CD4-positive, alpha-beta T cell treated with Interleukin-12 subunit alpha and Interleukin-12 subunit beta, for 1 hour (primary cell): ENCODE measurements at places on chromosomes 16 and 17.

DNA sequence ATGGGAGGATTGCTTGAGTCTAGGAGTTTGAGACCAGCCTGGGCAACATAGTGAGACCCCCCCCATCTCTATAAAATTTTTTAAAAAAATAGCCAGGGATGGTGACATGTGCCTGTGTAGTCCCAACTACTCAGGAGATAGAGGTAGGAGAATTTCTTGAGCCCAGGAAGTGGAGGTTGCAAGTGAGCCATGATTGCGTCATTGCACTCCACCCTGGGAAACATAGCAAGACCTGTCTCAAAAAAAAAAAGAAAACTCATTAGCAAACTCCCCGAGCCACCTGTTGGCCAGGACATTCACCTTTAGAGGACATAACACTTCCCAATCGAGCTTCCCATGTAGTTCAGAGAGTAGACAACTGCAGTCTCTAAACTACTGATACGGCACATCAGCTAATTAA is 274.2 kb downstream of the ABCC12 start:
- DNase-seq: no peak

DNA sequence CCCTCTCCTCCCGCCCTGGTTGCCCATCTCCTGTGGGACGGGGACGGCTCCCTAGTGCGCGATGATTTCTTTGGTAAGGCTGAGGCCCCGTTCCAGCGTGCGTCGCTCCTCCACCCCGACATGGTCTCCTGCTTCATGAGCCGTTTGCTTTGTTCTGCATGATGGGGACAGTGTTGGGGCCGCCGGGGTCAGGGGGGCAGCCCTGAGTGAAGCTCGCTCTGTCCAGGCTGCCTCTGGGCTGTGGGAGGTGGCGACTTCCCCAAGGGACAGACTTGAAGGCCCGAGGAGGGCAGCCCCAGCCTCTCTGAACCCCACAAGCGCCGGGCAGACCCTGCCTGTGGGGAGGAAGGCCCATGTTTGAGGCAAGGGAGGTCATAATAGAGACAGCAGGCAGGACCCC is 12.4 kb downstream of the NME3 start:
- no peak for DNase-seq

- peak; percentile 62 for DNase-seq
Observed at GRCh38 chr17:50114849-50115357, 15.1 kb downstream of the SAMD14 start.

- DNase-seq: peak; percentile 47
Observed at GRCh38 chr17:76383546-76384221, 725 bp upstream of the SPHK1 start.

GRCh38 chr17:1147664-1148063 is 32.1 kb downstream of the ABR start:
- DNase-seq: no peak

GRCh38 chr16:75732871-75733270 is 6.6 kb upstream of the CPHXL start:
- DNase-seq: no peak

DNA sequence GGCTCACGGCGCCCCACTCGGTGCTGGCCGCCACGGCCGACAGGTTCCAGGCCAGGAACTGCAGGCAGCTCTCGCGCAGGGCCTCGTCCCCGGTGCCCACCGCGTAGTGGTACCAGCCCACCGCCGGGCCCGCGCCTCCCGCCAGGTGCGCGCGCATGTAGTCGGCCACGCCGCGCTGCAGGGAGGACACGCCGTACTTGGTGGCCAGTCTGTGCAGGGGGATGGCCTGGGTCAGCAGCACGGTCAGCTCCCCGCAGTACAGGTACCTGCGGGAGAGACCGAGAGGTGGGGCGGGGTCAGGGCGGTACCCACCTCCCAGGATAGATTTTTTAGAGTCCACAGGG is 4.2 kb downstream of the BTBD17 start:
- no peak for DNase-seq

DNA sequence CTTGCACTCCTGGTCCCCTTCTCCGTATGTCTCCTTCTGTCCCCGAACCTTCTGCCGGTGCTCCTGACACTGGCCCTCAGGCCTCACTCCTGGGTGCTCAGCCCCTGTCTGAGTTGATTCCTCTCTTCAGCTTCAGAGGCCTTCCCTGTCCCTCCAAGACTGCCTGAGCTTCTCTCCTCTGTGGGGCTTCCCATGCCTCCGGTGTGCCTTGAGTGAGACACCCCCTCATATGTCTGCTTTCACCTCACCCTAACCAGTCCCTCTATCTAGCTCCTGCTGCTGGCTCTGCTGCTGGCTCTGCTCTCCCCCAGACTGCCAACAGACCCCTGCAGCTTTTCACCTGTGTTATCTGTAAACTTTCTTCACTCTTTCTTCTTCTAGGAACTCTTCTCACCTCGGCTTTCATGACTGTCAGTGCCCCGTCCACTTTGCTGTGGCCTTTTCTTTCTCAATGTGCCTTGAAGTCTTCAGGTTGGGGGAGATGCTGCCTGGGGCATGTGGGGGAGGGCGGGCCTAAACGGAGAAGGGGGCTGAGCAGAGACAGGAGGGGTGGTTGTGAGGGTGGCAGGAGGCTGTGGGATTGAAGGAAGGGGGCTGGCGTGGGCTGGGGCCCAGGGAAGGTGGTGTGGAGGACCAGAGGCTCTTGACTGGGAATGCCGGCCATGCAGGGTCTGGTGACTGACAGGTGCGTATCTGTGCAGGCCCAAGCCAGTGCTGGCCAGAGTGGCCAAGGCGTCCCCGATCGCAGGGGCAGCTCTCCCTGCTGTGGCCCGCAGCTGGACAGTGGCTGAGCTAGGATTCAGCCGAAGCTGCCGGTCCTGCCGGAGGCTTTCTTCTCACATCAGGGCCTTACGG is 81.3 kb downstream of the METRNL start:
- no peak for DNase-seq

GRCh38 chr17:49557312-49558024 is 18.2 kb upstream of the NXPH3 start:
- DNase-seq: peak; percentile 49

DNA sequence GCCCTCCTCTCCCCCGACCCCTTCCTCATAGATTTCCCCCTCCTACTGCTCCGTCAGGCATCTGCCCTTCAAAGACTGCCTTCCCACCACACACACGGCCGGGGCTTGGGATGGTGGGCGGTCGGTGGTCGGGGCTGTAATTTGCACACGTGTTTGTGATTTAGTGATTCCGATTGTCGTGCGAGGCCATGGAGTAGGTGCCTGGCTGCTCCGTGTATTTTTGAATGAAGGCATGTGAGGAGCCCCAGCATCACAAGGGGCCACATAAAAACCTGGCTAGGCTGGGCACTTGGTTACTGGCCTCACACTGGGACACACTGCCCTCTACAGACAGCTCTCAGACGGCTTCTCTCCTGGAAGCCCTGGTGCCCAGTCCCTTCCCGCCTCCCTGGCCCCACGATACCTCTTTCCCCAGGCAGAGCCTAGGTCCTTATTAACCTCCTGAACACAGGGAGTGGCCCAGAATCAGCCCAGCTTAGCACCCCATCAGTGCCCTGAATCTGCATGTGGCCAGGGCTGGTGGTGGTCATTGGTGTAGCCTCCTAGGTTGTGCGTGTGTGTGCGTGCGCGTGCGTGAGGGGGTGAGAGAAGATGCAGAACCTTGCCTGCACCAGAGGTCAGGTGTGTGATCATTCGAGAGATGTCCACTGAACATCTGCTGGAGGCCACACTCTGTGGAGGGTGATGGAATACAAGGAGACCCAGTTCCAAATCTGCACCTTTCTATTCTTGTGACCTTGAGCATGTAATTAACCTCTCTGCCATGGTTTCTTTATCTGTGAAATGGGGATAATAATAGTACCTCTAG is 1.3 kb upstream of the SOCS1 start:
- peak; percentile 70 for DNase-seq

GRCh38 chr17:36938566-36939051 is 1.3 kb downstream of the LHX1 start:
- DNase-seq: no peak

DNA sequence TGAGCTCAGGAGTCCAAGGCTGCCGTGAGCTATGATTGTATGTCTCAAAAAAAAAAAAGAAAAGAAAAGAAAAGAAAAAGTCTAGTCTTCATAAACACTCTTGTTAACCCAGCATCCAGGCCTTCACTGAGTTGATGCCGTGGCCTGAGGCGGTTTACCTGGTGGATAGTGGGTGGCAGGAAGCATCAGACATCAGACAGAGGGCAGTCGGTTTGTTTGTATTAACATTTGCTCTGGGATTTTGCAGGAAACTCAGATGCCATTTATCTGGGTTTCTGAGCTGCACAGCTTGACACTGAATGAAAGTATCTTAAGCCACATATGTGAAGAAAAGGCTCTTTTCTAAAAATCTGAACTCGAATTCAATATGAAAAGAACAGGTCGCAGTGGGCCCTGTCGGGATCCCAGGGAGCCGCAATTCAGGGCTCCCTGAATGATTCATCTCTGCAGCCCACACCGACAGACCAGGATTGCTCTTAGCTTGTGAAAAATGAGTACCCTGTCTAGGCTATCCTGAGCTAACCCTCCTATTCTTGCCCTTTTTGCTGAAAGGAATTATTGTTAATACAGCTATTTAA is 1.1 kb upstream of the DBNDD1 start:
- no peak for DNase-seq

- peak; percentile 77 for DNase-seq
Observed at GRCh38 chr17:78421534-78422266, 43.3 kb downstream of the PGS1 start.

GRCh38 chr17:56659622-56660021 is 66.1 kb downstream of the NOG start:
- DNase-seq: no peak

GRCh38 chr17:67615011-67615561 is 102.7 kb upstream of the NOL11 start:
- no peak for DNase-seq

DNA sequence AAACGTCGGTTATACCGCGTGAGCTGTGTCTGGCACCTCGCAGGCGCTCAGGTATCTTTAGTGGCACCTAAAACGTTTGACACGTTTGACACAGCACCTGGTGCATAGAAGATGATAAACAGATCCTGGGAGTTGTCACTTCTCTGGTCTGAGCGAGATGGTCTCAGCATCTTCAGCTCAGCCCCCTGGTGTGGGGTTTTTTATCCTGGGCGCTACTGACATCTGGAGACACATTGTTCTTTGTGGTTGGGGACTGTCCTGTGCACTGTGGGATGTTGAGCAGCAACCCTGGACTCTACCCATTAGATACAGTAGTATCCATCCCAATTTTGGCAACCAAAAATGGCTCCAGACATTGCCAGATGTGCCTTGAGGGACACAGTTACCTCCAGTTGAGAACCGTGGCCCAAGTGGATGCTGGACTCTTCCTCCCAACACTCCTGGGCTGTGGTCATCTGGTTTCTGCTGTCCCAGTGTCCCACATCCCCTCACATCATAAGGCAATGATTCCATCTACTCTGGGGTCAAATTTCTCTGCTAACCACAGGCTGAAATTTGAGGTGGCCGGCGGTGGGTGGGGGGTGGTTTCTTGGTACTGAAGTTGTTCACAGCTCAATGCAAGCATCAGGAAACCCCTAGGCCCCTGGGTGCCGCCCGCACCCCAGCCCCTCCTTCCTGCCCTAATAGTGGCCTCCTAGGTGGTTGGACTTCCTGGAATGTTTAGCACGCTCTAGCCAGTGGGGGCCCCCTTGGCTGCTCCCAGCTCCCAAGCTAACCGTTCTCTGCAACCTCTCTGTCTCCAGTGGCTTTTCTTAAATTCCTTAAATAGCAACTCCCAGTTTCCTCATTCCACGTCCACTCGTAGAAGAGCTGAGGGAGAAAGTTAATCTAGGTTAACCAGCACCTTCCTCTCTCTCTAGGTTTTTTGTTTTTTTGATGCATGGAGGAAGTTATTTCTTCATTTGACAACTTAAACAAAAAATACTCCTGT is 124.8 kb downstream of the ABCC1 start:
- no peak for DNase-seq

- no peak for DNase-seq
Observed at GRCh38 chr17:33637534-33637933, 344.4 kb upstream of the ASIC2 start.

- DNase-seq: no peak
Observed at GRCh38 chr16:17001471-17001870, 469.3 kb downstream of the XYLT1 start.

- DNase-seq: no peak
Observed at GRCh38 chr16:83031524-83031923, 404.8 kb downstream of the CDH13 start.

DNA sequence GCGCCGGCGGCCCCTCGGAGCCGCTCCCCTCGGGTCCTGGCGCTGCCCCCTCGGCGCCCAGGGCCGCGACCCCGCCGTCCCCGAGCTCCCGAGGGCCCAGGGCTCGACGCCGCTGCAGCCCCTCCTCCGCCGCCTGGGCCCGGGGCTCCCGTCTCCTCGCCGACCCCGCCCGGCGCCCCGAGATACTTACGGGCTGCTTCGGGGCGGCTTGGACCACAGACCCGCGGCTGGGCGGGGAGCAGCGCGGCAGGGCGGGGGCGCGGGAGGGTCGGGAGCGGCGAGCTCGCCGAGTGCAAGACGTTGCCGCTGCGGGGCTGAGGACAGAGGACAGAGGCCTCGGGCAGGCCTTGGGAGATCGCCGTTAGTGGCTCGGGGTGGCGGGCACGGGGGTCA is 290 bp downstream of the TOB1 start:
- no peak for DNase-seq

DNA sequence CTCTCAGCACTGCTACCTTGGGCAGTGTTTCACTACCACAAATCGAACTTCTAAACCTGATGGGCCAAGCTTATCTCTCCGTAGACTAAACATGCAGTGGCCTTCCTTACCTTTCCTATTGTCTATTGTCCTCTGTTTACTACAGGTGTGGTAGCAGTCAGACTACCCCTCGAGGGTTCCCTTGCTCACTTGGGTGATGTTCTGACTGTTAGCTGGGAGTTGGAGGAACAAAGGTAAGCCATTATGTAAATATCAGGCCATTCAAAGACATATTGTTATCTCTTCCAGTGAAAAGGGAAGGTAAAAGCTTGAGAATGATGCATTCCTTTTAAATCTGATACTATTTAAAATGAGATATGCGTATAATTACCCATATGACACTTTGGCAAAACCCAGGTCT is 828.3 kb upstream of the EEF2KMT start:
- DNase-seq: no peak

GRCh38 chr17:80416260-80416939 is 1.4 kb downstream of the ENDOV start:
- no peak for DNase-seq

DNA sequence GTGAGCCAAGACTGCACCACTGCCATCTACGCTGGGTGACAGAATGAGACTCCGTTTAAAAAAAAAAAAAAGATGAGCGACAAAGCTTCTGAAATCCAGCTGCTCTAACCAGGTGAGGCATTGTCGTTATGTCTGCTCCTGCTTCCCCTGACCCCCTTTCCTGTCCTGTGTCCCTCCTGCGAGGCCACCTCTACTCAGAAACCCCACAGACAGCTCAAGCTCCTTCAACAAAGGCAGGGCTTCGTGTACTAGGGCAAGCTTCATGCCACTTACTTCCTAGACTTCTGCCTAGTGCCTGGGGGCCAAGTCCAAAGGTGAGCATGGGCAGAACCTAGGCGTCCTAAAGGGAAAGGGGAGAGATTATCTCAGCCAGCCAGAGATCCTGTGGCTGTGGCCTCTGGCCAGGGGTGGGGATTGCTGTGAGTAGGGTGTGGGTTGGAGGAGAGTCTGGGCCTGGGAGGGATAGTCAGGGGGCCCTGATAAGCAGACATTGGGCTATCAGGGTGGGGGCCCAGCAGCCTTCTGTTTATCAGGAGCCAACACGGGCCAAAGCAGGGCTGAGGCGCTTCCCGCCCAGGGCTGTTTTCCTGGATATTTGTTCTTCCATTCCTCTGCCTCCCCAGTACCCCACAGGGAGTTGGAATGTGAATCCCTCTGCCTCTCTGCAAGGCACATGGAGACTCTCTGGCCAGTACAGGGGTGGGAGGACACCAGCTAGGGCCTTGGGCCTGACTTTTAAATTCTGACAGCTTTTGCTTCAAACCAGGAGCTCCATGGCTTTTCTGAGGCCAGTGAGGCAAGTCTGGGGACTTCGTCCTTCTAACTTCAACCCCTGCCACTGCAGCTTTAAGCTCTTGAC is 10.4 kb downstream of the ERAL1 start:
- no peak for DNase-seq
